Cerebellar cortex (tissue), 1 donor: ENCODE measurements at places on chromosomes 1 and 21.

GRCh38 chr1:45322486-45323040 lies 4.1 kb upstream of the HPDL start:
- no peak for DNase-seq

DNA sequence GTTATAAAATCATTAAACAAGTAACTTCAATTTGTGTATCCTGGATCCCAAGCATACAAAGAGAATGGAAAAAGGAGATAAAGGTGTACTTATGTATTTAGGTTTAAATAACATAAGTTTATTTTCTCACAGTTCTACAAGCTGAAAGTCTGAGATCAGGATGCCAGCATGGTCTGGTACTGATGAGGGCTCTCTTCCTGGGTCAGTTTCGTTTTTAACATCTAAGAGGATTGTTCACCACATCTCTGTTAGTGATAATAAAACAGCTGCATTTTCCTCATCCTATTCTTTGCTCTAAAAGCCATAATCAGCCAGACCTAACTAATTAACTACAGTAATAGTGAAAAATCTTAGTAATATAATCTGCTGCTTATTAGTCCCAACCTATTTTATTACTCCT lies 5.2 kb downstream of the EGLN1 start:
- DNase-seq: no peak

DNA sequence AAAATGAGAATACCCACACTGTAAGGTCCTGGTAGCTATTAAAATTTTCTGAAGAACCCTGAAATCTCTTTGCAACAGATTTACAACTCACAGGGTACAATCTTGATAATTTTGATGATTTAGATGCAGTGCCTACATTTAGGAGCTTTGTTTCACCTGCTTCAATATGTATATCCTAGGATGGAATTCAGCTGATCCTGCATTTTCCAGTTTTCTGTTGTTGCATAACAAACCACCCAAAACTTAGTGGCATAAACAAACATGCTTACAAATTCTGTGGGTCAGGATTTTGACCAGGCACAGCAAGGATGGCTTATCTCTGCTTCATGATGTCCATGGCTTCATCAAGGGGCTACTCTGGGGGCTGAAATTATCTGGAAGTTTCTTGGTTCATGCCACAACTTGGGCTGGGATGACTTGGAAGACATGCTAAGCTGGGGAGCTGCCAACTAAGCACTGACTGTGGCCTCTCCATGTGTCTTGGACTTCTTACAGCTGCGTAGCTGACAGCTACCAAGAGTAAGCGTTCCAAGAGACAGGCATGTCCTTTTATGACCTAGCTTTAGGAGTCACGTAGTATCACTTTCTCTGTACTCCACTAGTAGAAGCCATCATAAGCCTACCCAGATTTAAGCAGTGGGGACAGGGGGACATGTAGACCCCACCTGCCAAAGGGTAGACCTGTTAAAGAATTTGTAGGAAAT lies 108.5 kb downstream of the CACHD1 start:
- DNase-seq: no peak

DNA sequence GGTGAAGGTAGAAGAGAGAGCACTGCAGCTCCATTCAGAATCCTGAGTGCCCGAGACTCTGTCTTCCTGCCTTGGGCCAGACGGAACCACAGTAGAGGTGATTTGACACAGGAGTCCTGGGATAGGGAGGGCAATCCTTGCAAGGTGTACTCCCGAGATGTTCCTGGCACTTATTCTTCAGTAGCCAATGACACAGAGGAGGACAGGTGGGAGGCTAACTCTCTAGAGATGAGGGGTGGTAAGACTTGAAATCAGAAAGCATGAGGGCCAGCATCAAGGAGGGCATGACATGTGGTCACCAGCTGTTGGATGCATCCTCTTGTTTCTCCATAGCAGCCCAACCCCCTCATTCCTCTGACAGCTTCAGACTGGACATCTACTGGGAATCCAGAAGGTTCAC lies 56.3 kb downstream of the CSMD2 start:
- no peak for DNase-seq

- no peak for DNase-seq
Measured at GRCh38 chr1:59230622-59231021, 66.3 kb upstream of the FGGY start.

GRCh38 chr1:23748016-23748415 lies 4.7 kb downstream of the ELOA start:
- no peak for DNase-seq

GRCh38 chr1:41679994-41680393 lies 195.5 kb upstream of the EDN2 start:
- no peak for DNase-seq

GRCh38 chr1:154199563-154199879 lies 6.6 kb downstream of the CFAP141 start:
- peak; percentile 25 for DNase-seq
